ENCODE measurements at places on chromosomes 1 and 21. TPM values are rescaled to one million over a fixed set of nuclear protein-coding genes. Genes with fewer than 3 reads are reported as not detected.

The CELSR2 gene
- 6.8 TPM for total RNA-seq

The LRIG2 gene
- total RNA-seq, result 22.7 TPM

The LGALS8 gene
- total RNA-seq, result 102 TPM

The E2F2 gene
- total RNA-seq, result 0.10 TPM

The BMP8A gene
- total RNA-seq, result not detected

The BMP8B gene
- total RNA-seq, result 0.26 TPM

The IGSF9 gene
- 0.16 TPM for total RNA-seq

The SPATA46 gene
- total RNA-seq, result not detected

The ANKRD65 gene
- total RNA-seq, result not detected

The OR2L8 gene
- total RNA-seq, result not detected
